ENCODE measurements at places on chromosomes 11 and 22.

DNA sequence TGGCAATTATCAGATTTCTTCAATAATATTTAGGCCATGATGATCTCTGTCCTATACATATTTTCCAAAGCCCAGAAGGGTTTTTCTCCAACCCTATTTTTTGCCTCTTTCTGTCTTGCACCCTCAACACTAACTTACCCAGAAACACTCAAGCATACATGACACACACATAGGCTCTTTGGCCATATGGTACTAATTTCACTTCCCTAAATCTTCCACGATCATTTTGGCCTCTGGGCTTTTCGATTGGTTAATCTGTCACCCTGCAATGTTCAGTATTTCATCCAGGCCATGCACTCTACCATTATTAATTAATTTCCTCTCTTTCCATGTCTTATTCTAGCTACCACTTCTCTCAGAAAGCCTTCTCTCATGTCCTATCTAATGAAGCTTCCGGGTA is 59.8 kb downstream of the LUZP2 start:
- no peak for DNase-seq

- DNase-seq: no peak
Observed at GRCh38 chr22:20840646-20841371, 17.8 kb downstream of the PI4KA start.

DNA sequence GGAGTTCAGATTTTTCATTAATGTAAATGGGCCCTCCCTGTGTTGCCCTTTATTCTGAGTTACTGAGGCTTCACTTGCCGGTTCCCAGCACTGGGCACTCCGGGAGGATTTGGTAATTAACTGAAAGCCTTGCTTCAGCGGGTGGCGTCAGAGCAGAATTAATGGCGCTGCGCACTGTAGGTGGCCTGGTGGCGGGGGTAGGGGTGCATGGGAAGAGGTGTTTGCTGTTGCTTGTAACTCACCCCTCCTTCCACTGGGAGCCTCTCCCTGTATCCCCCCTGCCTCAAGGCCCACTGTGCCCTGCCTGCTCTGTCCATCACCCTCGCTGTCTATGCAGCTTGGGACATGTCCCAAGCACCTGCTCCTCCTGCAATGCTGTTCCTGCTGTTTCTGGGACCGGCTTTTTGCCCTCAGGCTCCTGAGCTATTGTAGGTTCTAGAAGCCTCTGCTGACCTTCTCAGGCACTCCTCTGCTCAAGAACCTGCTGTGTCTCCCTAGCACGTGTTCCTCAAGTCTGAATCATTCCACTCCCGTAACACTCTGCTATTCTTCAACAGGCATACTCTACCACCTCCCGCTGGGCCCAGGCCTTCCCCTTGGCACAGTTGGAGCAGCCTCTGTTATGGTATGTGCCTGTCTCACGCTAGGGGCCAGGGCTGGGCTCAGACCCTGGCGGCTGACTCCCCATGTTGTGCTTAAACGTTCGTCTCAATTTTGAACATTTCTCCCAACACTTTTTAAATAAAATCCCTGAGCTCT is 24.4 kb downstream of the ARHGAP8 start:
- DNase-seq: no peak

GRCh38 chr22:43829904-43830851 is 18.1 kb upstream of the EFCAB6 start:
- DNase-seq: no peak

GRCh38 chr11:19869946-19870589 is 157.4 kb downstream of the NAV2 start:
- no peak for DNase-seq

GRCh38 chr11:119795690-119796089 is 66.7 kb upstream of the NECTIN1 start:
- DNase-seq: no peak

DNA sequence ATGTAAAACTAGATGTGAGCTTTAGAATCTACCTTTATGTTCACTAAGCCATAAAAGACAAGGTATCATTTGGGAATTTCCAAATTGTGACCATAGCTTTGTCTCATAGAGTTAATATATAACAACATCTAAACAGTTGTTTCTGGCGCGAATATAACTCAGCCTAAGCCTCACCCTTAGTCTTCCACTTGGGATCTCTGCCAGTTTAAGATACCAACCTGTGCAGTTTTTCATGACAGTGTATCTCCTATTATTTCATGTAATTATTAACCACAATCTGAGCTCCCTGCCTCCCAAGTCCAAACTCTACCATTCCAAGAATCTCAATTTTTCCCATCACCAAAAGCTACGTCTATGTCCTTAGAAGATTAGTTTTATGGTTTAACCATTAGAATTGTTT is 572.5 kb upstream of the ISX start:
- DNase-seq: no peak

DNA sequence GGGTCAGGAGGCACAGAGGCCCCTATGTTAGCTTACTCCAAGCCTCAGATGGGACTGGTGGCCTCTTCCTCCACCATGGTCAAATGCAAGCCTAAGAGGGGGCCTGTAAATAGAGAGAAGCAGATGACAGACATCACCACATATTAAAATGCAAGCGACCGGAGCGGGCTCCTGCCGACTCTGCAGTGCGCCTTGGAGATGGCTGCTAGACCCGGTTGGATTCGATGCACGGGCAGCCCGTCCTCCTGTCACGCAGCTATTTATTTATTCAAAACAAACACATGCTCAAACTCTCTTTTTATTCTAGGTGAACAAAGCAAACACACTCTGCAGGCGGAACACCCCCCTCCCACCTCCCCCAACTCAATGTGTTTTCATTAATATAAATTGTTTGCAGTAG is 208.0 kb downstream of the DSCAML1 start:
- no peak for DNase-seq

- DNase-seq: no peak
Observed at GRCh38 chr11:68340003-68340767, 27.8 kb downstream of the LRP5 start.

- no peak for DNase-seq
Observed at GRCh38 chr11:130156108-130157022, 3.2 kb upstream of the ST14 start.

GRCh38 chr11:102269927-102270326 is 47.4 kb upstream of the BIRC3 start:
- no peak for DNase-seq

DNA sequence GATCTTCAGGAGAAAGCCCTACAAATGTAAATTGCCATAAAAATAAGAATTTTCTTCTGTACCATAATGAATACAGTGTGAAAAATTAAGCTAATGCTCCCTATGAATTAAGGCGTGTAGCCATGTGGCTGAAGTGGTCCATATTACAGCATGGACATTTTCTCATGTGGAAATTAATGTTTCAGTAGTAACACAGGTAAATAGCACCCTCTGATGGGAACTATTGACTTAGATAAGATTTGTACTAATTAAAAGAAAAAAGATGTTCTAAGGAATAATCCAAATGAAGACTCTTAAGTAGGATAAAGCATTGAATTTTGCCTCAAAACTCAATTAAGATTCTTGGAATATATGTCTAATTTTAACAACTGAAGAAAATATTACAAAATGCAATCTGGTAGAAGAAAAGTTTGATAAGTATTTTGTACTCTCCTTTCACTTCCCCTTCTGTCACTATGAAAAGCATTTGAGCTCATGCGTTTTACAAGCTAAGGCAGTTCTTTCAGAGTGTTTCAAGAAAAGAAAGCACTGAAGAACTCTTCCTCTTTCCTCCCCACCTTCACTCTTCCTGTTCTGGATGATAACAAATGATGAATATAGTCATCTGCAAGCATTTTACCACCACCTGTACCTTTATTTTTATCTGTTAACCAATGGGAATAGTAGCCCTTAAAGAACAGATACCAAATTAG is 9.9 kb upstream of the OR8D2 start:
- DNase-seq: no peak

- DNase-seq: no peak
Observed at GRCh38 chr11:67465189-67465510, 3.9 kb downstream of the TMEM134 start.

GRCh38 chr11:83363312-83363711 is 77.1 kb upstream of the CCDC90B start:
- DNase-seq: no peak

DNA sequence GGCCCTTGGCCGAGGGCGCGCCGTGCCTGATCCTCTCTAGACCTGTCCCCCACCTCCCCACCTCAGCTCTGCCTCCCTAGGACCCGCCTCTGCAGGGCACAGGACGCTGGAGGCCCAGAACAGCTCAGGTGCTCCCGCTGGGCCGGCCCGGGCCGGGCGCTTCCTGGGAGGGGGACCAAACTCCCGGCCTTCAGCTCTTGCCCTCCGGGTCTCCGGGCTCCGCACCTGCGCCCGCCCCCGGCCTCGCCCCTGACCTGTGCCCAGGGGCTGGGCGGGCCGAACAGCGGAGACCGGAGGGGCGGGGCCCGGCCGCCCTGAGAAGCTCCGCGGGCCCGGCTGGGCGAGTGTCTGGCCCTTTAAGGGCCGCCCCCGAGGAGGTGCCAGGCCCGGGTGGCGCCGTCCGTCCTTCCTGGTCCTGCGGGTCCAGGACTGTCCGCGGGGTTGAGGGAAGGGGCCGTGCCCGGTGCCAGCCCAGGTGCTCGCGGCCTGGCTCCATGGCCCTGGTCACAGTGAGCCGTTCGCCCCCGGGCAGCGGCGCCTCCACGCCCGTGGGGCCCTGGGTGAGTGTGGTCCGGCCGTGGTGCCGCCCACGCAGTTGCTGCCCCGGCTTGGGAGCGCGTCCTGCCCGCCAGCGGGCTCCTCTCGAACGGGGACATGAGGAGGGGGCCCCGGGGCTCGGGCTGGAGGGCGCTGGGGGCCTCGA is at the start of gene SSH3:
Gene SSH3, plus strand, starts transcription at position 399 of the 703 bp plus-strand sequence. Its CDS starts 96 bp downstream, at position 495.
- DNase-seq: no peak

- DNase-seq: no peak
Observed at GRCh38 chr22:48622891-48623545, 1204.7 kb downstream of the BRD1 start.

- no peak for DNase-seq
Observed at GRCh38 chr11:64305691-64306562, 603 bp downstream of the ESRRA start.

DNA sequence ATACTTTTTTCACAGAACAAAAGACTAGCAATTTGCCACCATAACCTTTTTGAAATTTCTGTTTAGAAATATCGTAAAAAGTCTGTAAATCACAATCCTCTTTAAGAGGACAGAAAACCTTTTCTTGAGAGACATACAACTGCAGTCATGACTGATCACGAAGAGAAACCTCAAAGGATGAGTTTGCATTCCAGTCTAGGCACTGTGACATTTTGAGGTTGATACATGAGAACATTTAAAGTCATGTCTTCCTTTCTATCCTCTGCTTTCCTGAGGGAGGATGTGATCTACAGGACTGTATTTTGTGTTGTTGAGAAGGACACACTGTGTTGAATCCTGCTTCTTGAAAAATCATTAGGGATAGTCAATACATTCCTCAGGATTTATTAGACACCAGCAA is 476.7 kb upstream of the CCDC179 start:
- no peak for DNase-seq

DNA sequence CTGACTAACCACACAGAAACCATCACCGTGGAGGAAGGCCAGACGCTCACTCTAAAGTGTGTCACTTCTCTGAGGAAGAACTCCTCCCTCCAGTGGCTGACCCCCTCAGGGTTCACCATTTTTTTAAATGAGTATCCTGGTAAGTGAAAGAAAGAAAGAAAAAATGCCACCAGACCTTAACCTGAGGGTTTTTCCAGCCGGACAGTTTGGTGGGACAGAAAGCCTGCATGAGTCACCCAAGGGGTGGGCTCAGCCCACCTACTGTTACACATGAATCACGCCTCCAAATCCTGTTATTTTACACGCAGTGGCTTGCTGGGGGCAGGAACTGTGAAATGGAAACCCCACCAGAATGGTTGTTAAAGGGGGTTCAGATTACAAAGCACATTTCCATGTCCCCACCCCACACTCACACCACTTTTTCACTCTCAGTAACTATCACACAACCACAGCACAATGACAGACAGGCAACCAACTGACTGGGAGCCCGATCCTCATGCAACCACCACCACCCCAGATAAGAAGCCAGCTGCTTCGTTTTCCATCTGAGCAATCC is 11.9 kb downstream of the CRTAM start:
- no peak for DNase-seq

GRCh38 chr22:24128631-24129262 is 52.5 kb upstream of the SUSD2 start:
- no peak for DNase-seq

DNA sequence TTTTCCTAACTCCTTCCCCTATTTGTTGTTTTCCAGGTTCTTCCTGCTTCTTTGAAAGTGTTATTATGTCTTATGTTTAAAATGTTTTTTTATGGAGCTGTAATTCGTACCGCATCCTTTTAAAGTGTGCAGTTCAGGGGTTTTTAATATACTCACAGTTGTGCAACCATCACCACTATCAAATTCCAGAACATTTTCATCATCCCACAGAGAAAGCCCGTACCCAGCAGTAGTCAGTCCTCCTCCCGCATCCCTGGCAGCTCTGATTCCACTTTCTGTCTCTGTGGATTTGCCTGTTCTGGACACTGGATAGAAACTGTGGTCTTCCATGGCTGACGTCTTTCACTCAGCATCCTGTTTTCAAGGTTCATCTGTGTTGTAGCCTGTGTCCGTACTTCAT is 73.7 kb downstream of the JAM3 start:
- DNase-seq: no peak

DNA sequence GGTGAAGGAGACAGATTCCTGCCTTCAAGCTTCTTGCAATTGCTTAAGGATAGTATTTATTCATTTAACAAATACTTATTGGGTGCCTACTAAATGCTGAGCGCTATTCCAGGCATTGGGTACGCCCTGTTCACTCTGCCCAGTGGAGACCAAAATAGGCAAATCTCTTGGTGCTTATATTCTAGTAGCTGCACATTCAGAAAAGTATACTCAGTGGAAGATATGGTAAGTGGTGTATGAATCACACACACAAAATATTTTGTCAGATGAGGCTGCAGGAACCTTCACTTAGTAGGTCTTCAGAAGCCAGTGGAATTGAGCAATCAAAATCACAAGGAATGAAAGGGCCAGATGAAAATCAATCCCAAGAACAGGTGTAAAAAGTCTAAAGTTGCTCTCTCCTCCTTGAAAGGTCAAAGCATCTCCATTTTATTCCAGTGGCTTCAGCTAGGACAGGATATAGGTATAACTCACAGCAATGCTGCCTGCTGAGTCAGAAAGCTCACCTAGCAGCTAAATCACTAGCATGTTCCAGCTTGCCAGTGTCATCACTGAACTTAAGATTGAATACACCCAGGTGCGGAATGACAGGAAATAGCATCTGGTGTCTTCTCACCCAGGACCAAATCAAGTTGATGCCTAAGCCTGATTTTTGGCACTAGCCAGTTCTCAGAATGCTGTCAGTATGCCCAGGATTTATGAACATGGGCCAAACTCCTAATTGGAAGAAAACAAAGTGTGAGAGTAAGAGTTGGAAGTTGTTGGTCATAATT is 83.9 kb downstream of the AMOTL1 start:
- DNase-seq: no peak

- no peak for DNase-seq
Observed at GRCh38 chr11:16287630-16288280, 68.6 kb downstream of the SOX6 start.

GRCh38 chr11:34856251-34856650 is 59.9 kb downstream of the APIP start:
- no peak for DNase-seq

GRCh38 chr11:48032721-48033120 is 52.4 kb downstream of the PTPRJ start:
- DNase-seq: no peak
